Islet precursor cell (in vitro differentiated cells): ENCODE measurements at places on chromosomes 11 and 22.
A peak's percentile ranks its signal among the peaks of the same experiment; 100 is the strongest.

- DNase-seq, result peak; percentile 42
Observed at GRCh38 chr22:20566420-20567260, 59.2 kb downstream of the MED15 start.

- peak; percentile 57 for DNase-seq
Observed at GRCh38 chr11:19577976-19578619, 134.5 kb upstream of the NAV2 start.

DNA sequence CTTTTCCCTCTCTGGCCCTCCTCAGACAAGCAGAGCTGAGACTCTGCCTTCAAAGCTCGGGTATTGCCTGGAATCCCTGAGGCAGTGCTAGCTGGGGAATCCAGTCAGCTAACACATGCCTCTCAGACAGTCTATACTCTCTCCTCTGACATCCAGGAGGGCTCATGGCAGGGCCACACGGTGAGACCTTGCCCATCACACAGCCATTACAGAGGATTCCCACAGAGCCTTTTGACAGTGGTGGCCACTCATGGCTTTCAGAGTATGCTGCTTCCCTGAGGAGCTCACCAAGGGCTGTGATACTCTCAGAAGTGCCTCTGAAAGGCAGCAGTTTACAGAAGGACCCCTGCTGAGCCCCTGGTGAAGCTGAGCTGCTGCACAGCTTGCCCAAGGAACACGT, 165.3 kb downstream of the RRAS2 start:
- no peak for DNase-seq

DNA sequence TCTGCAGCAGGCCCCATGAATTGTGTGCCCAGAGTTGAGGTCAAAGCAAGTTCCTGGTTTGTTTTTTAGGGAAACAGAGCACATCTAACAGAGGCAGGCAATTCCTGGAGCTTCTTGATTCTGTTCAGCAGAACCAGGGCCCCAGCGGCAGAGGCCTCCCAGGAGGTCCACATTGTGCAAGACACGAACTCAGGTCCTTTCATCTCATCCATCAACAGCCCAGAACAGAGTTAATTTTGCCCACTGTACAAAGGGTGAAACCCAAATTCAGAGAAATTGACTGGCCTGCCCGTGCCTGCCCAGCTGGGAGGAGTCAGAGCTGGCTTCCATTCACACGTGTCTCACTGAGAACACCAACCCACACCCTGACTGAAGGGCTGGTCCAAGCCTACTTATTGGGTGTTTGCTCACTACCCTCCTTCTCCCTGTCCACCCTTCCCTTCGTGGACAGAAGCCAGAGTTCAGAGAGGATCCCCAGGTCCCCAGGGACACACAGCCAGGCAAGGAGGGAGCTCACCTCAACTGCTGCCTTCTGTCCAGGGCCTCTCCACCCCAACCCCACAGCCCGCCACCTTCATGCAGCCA, 607.1 kb downstream of the TBC1D22A start:
- DNase-seq, result no peak

DNA sequence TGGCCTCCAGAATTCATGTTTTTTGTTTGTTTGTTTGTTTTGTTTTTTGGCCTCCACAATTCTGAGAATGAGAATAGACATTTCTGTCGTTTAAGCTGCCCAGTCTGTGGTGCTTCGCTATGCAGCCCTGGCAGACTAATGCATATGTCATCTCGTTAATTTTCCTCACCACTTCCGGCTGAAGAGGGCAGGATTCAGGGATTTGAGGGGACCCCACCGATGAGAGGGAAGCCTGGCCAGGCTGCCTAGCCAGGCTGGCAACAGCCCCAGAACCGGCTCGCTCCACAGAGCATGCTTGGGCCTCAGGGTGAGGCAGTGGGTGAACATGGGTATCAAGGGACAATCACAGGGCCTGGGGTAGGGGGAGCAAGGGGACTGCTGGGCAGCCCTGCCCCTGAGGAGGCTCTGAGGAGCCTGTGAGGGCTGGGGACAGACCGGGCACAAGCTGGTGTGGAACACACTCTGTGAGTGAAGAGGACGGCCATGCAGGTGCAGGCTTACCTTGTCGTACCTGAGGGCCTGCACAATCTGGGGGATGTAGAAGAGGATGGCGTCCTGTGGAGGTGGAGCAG, 47.8 kb upstream of the SERPIND1 start:
- no peak for DNase-seq

- no peak for DNase-seq
Observed at GRCh38 chr11:116579031-116579653, 193.6 kb downstream of the BUD13 start.

GRCh38 chr11:60691661-60692060, 7.8 kb upstream of the MS4A8 start:
- DNase-seq, result no peak

DNA sequence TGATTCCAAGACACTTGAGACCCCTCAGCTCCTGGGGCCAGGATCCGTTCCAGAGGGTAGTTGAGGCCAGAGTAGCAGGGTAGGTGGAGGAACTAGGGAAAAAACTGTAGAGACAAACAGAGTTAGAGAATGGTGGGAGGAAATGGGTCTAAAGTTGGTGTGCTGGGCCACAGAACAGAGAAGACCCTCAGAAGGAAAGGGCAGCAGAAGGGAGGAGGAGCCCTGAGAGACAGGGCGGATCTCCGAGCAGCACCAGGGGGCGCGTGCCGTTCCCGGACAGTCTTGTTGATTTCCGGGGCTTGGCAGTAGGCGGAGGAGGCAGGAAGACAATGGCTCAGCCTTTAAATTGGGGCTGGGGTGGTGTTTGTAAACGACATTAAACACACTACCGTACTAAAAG, 2.4 kb upstream of the CECR2 start:
- DNase-seq, result peak; percentile 90

GRCh38 chr22:32814285-32814860, 12.9 kb downstream of the TIMP3 start:
- no peak for DNase-seq

DNA sequence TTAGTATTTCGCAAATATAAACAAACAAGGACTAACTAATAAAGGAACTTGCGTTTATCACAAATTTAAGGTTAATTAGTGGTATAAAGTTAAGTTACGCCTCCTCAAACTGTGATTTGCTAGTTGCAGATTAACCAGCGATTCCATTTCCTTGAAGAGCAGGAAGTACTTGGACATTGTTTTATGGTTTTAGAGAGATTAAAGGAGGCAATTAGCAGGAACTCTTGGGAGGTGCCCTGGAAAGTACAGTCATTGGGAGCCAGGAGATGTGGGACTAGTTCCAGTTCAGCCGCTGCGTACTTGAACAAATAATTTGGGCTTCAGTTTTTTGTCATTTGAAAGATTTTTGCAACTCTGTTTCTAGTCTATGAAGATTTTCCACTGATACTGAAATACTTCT, 3.3 kb downstream of the FAM118B start:
- no peak for DNase-seq

DNA sequence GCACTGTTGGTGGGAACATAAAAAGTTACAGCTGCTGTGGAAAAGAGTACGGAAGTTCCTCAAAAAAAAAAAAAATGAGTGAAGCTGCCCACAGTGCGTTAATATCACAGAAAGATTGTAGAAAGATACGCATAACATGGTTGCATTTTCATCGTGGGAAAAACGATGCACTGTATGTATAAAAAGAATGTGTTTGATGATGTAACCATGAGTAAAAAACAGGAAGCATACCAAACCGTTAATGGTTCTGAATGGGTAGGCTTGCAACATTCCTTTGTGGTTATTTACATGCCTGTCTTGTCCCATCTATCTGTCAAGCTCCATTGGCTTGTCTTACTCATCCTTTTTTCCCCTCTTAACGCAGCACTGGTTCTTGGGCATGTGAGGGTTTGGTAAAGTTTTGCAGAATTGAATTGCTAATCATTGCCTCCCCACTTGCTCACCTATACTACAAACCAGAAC, 33.8 kb upstream of the DKK3 start:
- DNase-seq, result peak; percentile 78

DNA sequence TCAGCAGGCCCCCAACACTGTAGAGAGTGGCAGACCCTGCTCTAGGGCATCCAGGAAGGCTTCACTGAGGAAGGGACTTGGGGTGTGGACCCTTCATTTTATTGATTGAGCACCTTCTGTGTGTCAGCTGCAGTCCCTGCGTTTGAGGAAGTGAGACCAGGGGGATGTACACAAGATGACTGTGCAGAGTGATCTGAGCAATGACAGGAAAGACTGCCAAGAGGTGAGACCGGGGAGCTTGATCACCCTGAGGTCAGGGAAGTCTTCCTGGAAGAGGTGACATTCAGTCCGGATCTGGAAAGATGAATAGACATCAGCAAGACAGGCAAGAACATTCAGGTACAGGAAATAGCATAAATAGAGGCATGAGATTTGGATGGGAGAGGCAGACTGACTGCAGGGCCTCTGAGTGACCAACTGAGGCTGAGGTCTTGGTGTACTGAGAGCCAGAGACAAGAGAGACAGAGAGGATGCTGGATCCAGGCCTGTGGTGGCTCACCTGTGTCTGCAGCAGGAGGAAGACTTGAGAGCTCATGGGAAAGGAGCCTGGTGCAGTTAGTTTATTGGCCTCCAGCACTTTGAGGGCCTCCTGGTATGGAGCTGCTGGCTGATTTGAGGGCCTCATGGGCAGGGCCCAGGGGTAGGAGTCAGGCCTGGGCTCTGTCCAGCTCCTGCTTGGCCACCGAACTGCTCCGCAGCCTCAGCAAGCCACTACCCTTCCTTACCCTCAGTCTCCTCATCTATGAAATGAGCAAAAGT, 5.2 kb downstream of the DGAT2 start:
- DNase-seq, result no peak

DNA sequence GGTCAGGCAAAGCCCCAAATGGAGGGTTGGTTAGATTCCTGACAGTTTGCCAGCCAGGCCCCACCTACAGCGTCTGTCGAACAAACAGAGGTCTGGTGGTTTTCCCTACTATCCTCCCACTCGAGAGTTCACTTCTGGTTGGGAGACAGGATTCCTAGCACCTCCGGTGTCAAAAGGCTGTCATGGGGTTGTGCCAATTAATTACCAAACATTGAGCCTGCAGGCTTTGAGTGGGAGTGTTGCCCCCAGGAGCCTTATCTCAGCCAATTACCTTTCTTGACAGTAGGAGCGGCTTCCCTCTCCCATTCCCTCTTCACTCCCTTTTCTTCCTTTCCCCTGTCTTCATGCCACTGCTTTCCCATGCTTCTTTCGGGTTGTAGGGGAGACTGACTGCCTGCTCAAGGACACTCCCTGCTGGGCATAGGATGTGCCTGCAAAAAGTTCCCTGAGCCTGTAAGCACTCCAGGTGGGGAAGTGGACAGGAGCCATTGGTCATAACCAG, 4.7 kb upstream of the TTC36 start:
- peak; percentile 75 for DNase-seq

DNA sequence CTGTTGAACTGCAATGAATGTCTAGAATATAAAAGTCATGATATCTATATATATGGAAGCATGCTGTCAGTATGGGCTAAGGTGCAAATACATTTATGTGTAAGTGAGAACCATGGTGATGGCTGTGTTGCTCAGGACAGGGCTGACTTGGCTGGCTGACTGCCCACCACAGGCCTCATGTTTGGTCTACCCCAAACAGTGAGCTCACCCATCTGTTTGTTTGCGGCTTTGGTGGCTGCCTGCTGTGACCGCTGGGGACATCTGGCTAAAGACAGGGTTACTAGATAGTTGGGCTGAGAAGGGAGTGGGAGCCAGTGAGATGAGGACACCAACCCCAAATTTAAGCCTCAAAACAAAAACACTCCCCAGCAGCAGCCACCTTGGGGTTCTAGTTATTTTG, 6.3 kb downstream of the CD44 start:
- DNase-seq, result no peak

DNA sequence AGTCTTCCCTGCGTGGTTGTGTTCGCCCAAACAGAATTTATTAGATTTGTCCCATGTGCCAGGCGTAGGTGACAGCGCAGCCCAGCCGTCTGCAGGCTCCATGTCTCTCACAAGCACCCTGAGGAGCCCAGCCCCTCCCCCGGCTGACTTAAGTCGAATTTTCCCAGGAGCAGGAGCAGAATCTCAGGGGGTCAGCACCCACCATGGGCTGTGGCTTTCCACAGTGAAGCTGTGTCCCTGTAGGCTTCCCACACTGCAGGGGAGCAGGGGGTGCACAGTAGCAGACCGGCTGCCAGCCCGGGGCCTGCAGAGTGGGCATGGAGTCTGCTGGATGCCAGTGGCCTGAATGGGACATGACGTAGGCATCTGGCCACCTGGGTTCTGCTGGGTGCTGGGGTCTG, 16.0 kb downstream of the PARVG start:
- no peak for DNase-seq

- no peak for DNase-seq
Observed at GRCh38 chr11:115722711-115723110, 218.5 kb upstream of the CADM1 start.

- DNase-seq, result no peak
Observed at GRCh38 chr11:11537372-11537771, 84.4 kb downstream of the GALNT18 start.

DNA sequence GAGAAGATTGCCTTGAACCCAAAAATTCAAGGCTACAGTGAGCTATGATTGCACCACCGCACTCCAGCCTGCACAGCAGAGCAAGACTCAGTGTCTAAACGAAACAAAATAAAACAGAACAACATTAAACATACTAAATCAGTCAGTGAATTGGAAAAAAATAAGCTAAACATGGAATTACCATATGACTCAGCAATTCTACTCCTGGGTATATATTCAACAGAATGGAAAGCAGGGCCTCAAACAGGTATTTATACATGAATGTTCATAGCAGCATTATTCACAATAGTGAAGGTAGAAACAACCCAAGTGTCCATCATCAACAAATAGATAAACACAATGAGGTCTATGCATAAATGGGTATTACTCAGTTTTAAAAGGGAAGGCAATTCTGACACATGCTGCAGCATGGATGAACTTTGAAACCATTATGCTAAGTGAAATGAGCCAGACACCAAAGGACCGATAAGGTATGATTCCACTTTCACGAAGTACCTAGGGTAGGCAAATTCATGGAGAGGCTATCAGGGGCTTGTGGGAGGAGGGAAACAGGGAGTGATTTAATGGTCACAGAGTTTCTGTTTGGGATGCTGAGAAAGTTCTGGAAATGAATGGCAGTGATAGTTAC, 15.5 kb downstream of the NTM start:
- DNase-seq, result no peak

GRCh38 chr22:28855355-28856094, 27.8 kb upstream of the ZNRF3 start:
- peak; percentile 65 for DNase-seq

- no peak for DNase-seq
Observed at GRCh38 chr22:38353701-38354100, 36.5 kb upstream of the CSNK1E start.

DNA sequence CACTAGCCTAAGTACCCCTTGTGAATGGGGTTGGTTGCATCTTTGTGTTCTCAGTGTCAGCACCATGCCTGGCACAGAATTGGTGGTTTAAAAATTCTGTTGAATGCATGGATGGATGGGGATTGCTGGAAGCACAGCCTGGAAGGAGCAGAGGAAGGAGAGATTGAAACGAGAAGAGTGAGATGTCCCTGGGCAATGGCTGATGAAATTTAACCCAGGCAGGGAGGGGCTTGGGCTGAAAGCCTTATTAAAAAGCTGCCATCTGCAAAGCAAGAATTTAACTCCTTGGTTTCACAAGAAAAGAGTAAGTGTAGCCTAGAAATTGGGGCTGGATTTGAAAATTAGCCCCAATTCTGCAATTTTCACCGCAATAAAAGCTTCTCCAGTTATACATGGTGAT, 126.7 kb downstream of the TEAD1 start:
- no peak for DNase-seq
